Stimulated activated CD4-positive, alpha-beta T cell treated with anti-CD3 and anti-CD28 coated beads, Interleukin-15, amount 100 ng/mL, for 24 hours (primary cell): ENCODE measurements at places on chromosomes 16 and 17.

- DNase-seq: no peak
Measured at GRCh38 chr17:37485938-37486570, 3.6 kb upstream of the DUSP14 start.

GRCh38 chr16:69108064-69108904 is 2.8 kb downstream of the HAS3 start:
- no peak for DNase-seq

GRCh38 chr17:31541559-31541958 is 150.1 kb downstream of the RAB11FIP4 start:
- no peak for DNase-seq

GRCh38 chr17:81221371-81221841 is 1.4 kb downstream of the CEP131 start:
- no peak for DNase-seq

DNA sequence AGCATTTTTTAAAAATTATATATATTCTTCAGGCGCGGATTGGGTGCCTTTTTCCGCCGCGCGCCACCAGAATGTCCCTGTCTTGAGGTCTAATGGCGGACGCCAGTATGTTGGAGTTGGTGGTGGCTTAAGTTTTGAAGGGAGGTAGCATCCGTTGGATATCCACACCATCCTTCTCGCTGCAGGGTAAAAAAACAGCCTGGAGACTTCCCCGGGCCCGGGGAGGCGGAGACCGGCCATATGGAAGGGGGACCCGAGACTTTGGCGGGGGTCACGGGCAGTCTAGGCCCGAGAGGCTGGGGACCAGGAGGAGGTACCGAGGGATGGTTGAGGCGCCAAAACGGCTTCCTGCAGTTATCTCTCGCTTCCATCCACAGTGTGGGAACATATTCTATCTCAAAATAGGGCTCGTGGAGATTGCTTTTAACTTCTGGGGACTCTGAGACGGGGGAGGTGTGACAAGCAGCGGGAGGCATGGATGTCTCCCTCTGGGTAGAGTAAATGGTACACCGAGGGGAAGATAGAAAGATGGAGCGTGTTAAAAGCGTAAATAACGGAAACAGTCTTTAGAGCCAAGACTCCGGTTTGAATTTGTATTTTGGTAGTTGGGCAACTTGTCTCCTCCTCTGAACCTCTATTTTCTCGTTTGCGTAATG is at the start of gene SF3B3:
Gene SF3B3 (plus strand): TSS at position 74 of the 656 bp plus-strand sequence. CDS start 2,841 bp downstream, outside the sequence.
- no peak for DNase-seq

DNA sequence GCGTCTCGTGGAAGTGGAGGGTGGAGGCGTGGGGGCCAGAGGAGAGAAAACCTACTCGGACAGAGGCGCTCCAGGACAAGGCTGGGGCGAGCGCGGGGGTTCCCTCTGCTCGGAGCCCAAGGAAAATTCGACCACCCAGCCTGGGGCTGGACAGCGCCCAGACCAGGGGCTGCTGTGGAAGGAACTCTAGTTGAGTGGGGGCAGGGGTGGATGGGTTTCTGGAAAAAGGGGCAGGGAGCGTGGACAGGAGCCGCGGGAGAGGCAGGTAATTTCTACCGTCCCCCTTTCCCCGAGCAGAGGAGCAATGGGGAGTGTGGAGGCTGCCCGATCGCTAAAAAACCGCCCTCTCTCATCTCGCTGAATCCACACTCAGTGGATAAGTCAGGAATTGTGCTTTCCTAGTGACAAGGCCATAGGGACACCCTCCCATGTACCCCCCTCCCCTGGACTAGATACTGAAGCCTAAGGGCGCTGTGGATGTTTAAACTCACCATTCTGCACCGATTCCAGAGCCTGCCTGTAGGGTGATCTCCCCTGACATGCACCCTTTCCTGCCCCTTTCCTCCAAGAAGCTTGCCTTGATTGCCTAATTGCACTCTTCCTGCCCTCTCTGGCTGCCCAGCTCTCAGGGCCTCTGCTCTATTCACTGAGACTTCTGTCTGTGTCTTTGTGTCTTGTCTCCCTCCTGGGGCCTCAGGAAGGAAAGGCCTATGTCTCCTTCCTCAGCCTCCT is 90.7 kb upstream of the TMEM97 start:
- no peak for DNase-seq

GRCh38 chr16:81307770-81308169 is 7.0 kb upstream of the GAN start:
- peak; percentile 9 for DNase-seq

- DNase-seq: peak; percentile 94
Measured at GRCh38 chr17:8187517-8188262, 2.3 kb downstream of the BORCS6 start.

GRCh38 chr16:27273330-27273669 is 4.7 kb upstream of the NSMCE1 start:
- no peak for DNase-seq

DNA sequence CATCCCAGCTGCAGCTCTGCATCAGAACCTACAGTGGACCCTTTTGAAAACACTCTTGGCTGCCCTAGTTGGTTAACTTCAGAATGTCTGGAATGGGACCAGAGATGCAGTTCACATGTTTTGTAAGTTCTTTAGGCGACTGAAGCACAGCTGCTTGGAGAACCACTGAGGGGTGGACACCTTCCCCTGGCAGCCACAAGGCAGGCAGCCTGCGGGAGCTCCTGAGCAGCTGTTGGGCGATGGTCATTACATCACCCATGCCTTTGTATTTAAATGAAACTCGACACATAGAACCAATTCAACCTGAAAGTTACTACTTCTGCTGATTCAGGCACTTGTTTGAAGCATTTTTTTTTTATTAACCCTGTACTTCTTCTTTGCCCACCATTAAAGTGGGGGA is 151.5 kb downstream of the LGALS9B start:
- DNase-seq: no peak

DNA sequence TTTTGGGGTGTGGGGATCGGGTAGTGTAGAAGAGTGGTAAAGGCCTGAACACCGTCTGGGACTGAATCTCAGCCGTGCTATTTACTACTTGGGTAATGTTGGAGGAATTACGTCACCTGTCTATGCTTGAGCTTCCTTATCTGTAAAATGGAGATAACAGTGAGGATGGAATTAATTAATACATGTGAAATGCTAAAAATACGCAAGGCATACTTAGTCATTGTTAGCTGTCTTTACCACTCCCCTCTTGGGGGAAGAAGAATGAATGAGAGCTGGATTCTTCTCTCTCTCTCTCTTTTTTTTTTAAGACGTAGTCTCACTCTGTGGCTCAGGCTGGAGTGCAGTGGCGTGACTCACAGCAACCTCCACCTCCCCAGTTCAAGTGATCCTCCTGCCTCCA is 41.1 kb upstream of the TANGO6 start:
- DNase-seq: no peak

GRCh38 chr16:10362077-10362863 is 23.6 kb upstream of the ATF7IP2 start:
- DNase-seq: peak; percentile 20

DNA sequence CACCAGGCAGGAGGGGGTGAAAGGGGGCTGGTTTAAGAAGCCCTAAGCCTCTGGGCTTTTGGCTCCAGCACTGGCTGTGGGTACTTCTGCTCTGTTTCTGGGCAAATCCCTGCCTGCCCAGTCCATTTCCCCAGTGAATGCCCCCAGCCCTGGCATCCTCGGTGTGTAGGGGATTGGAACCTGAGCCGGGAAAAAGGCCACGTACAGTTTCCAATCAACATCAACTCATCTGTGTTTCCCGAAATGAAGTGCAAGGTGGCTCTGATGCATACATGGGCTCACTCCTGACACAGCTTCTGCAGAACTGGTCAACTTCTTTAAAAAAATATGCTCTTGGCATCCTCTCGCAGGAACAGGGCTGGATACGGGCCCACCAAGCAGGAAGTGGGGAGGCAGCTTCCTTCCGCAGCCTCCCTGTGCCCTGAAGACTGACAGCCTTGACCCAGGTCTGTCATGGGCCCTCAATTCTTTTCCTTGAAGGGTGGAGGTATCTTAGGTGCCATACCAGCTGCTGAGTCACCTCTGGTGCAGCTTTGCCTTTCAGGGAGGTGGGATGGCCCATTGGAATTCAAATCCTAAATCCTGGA is 73.3 kb downstream of the N4BP1 start:
- DNase-seq: no peak

DNA sequence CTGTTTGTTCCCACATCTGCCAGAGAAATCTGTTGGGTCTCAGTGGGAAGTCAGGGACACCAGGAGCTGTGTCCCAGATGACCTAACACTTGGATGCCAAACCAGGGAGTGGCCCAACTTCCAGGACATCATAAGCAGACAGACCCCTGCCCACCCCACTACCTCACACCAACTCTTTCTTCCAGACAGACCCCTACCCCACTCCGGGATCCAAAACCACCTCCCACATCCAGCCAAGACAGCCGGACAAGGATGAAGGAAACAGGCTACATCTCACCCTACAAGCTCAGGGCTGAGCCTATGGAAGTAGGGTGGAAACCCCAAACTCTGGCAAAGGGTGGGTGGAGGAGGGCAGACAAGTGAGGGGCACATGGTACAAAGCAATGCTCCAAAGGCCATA is 3.6 kb downstream of the HDAC5 start:
- no peak for DNase-seq

GRCh38 chr17:74516561-74517328 is 14.5 kb downstream of the CD300LB start:
- no peak for DNase-seq

DNA sequence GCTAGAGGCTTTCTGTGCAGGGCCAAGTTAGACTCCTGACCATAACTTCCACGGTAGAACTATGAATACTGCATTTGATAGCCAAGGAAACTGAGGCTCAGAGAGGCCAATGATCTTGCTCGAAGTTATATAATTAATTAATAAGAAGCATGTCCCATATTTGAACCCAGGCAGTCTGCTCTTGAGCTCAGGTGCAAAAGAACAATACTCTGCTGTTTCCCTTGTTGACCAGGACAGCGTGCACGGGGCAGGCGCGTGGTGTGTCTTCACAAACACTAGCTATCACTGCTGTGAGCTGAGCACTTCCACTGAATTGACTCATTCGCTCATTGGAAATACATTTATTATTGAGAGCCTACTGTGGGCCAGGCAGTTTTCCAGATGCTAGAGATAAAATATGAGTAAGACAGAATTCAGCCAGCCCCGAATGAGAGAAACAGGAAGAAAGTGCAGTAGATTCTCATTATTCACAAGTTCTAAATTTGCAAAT is 1.6 kb downstream of the CHD9 start:
- DNase-seq: no peak

GRCh38 chr16:17076092-17076754 is 394.5 kb downstream of the XYLT1 start:
- no peak for DNase-seq

DNA sequence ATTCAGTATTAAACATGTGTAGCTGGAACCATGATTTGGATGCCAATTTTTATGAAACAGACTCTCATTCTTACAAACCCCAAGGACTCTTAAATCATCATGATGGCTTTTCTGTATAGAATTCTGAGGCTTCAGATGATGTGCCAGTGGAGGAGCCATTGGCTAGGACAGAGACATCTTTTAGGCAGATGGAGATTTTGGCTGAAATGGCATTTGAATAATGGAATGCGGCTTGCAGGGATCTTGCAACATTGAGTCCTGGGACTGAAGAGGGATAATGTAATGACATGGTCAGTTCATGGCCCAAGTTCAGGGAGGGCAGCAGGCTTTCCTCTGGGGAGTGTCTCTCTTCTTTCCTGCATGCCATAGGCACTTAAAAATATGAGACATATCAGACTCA is 172.4 kb downstream of the ABCA8 start:
- DNase-seq: no peak

- DNase-seq: no peak
Measured at GRCh38 chr16:17360693-17361122, 110.1 kb downstream of the XYLT1 start.

DNA sequence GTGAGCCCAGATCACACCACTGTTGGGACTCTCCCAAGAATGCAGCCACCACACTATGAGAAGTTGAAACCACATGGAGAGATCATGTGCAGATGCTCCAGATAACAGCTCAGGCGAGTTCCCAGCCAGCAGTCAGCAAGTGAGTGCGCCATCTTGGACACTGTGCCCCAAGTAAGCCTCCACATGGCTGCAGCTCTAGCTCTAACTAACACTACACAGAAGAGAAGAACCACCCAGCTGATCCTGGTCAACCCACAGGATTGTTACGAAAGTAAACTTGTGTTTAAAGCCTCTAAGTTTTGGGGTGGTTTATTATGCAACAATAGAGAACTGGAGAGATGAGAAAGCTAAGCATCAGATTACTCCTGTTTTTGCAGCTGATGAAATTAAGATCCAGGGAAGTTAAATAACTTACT is 25.8 kb downstream of the SLC38A7 start:
- DNase-seq: no peak

- no peak for DNase-seq
Measured at GRCh38 chr17:35683591-35683990, 47.8 kb upstream of the RASL10B start.

DNA sequence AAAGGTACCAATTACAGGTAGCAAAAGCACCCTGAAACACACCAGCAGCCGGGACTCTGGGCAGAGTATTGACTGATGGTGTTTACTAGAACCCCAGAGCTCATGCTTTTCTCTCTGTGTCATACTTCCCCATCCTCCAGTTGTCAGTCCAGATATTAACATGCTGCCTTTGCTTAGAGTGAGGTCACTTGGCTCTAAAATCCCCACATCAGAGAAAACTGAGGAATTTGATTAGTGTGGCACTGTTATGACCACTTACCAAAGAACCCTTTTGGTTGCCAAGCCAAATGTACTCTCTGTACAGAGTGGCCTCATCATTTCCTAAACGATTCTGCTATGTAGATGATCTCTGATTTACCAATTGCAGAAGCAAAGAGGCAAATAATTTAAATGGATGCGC is 80.4 kb downstream of the ABCC12 start:
- no peak for DNase-seq

- no peak for DNase-seq
Measured at GRCh38 chr17:77952368-77952767, 6.1 kb upstream of the TNRC6C start.

- no peak for DNase-seq
Measured at GRCh38 chr16:4364196-4365013, 7.2 kb upstream of the VASN start.

DNA sequence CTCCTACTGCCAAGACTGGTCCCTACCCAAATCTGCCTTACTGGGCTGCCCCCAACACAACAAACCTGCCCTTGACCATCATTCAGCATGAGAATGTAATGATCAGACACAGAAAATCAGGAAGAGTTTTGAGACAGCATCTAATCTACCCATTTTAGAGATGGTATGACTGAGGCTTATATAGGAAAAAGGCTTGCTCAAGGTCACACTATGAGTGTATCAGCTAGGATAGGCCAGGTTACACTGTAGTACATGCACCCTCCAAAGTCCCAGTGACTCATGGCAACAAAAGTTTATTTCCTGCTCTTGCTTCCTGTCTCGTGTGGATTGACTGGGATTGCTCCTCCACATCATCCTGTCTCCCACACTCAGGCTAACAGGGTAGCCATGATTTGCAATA is 27.9 kb downstream of the NLRC5 start:
- DNase-seq: no peak

DNA sequence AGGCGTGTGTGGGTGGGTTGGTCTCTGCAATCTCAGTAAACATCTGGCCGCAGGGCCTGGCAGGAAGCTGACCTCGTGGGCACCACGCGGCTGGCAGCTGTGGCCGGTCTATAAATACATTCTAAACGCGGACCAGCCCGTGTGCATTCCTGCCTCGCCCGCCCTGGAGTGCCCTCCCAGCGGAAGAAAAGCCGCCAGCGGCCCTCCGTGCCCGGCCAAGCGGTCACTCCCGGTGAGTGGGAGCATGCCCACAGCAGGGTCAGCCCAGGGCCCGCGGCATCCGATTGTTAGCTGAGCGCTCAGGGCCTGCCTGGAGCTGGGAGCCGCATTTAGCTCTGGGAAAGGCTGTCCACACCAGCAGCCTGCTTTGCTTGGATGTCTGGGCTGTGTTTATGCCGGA is 10.3 kb downstream of the ZNF469 start:
- DNase-seq: no peak

- no peak for DNase-seq
Measured at GRCh38 chr17:28396635-28397239, 9.3 kb downstream of the SLC46A1 start.
